ENCODE measurements at places on chromosomes 1 and 21.

DNA sequence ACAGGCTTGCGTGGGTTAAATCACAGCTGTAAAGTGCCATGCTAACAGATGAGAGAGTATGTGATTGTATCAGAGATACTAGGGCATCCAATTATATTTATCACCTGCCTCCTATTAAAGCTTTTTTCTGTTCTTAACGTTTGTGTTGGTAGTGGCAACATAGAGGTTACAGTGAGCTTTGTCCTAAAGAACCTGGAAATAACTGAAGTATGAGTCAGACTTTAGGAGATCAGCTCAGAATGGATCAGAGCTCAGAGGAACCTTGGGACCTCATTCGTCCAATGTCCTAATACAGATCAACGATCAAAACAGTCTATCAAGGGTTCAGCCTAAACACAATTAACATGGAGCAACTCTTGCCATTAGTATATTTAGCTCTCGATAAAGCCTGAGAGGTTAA, 81.0 kb downstream of the RGS7 start:
- DNase-seq: no peak

- no peak for DNase-seq
Observed at GRCh38 chr21:28751176-28751575, 241.5 kb downstream of the LTN1 start.

- no peak for DNase-seq
Observed at GRCh38 chr1:174799136-174799479, 200.6 kb upstream of the CACYBP start.

DNA sequence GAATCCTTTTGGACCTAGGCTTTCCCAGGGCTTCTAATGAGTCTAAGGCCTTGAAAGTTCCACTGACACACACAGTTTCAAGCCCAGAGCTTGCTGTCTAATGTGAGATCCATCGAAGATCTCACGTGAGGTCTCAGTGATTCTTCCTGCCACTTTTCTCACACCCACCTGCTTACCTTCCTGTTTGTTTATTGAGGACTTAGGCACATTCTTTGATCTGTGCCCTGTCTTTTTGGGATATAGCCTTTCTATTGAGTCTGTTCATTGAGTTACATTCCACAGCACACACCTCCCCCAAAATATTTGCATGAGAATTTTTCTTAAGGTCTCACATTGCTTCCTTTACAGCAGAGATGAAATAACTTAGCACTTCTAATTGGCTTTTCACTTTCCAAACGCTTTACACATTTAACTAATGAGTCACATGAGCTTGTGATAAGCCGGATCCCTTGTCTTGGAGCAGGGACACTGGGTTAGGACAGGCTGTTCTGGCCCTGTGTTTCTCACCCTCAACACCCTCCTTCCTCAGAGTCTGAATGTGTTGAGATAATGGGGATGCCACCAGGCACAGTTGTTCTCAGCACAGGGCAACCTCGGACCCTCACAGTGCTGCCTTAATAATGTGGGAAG, 288.3 kb downstream of the TM2D1 start:
- DNase-seq: no peak

- DNase-seq: no peak
Observed at GRCh38 chr1:116176306-116176789, 65.1 kb downstream of the MAB21L3 start.

- DNase-seq: no peak
Observed at GRCh38 chr1:211345719-211346118, 19.1 kb downstream of the TRAF5 start.

DNA sequence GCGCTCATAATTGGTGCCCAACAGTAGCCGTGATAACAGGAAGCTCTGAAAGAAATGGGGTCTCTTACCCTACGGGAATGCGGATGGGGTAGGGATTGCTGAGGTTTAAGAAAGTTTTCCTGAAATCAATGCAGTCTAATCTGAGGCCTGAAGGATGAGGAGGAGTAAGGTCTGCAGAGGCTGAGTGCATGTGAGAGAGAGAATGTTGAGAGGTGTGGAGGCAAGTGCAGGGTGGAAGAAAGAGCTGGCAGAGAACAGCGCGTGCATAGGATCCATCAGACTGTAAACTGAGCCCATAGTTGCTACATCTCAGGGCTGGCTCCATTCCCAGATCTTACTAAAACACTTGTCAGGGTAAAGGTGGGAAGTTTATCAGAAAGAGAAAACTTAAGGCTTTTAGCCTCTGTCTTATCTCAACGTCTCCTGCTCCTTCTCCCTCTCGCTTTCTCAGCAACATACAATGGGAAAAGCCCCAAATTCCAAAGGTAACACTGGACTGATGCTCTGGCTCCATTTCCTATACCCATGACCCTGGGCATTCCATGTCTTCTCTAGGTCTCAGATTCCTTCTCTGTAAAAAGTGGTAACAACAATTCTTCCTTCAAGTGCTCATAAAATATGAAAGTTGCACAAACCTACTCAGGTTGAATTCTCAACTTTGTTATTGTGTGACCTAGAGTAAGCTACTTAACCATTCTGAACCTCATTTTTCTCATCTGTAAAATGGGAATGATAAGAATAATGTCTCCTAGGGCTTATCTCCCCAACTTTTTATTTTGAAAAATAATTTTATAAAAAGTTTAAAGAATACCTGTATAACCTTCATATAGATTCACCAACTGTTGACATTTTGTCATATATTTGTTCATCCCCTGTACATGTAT, 75.2 kb downstream of the SH3GLB1 start:
- no peak for DNase-seq

DNA sequence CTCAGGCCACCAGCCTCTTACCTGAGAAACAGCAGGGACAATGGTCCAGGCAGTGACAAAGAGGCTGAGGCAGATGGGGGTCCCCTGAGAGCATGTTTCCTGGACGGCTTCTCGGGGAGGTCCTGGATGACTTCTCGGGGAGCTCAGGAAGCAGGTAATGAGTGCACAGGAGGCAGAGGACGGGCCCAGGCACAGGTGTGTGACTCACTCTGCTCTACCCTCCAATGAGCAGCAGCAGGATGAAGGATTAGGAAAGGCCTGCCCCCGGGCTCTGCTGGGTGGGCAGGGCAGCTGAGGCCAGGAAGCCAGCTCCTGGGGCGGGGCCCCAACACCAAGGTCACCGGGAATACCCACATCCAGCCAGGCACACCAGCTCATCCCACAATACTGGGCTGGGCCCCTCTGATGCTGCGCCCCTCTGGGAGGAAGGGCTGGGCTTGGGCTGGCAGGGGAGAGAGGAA, 17.2 kb upstream of the PTAFR start:
- DNase-seq: no peak

DNA sequence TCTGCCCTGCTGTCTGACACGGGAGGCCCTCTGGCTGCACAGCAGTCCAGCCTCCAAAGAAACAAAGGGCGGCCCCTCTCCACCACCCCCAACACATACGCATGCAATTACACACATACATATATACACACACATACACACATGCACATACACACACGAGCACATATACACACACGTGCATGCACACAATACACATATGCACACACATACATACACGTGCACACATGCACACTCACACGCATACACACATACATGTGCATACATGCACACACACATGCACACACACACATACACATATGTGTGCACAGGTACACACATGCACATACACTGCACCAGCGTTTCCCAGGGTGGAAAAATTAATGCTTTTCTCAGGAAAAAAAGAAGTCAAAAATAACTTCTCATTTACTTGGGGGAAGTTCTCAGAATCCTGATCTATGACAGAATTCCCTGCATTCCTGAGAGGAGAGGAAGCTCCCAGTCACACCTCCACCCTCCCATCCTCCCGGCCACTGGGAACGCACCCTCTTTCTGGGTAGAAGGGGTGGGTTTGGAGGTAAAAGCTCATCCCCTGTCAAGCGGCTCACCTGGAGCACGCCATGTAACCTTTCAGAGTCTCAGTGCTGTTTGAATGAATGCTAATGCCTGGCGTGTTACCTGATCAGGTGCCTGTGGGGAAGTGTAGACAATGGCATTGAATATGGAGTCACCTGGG, 33.1 kb upstream of the KLHDC7A start:
- no peak for DNase-seq

DNA sequence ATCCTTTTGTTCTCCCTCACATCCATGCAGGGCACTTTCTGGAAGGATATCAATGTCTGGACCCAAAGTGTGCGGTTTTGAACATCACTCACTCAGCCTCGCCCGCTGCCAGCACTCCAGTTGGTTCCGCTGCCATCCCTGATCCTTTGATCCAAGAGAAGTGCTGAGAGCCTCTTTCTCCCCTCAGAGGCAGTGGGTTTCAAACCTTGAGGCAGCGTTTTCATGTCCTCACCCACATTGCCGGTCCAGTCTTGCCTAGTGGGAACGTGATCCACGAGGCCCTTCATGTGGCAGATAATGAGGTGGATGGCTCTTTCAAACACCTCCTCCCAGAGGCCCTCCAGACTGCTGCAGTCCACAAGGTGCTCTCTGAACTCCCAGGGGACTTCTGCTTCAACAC, 122.2 kb downstream of the ACTL8 start:
- no peak for DNase-seq

GRCh38 chr1:242629396-242629795, 104.9 kb upstream of the PLD5 start:
- no peak for DNase-seq

DNA sequence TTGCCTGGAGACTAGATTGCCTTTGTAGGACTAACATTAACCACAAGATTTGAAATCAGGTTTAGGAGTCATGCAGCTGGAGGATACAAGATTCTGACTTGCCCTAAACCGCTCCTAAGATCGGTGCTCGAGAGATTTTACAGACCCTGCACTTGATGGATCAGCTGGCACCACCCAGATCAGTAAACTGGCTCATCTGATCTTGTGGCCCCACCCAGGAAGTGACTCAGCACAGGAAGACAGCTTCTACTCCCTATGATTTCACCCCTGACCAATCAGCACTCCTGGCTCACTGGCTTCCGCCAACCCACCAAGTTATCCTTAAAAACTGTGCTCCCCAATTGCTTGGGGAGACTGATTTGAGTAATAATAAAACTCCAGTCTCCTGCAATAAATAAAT, 876 bp upstream of the CATSPERE start:
- no peak for DNase-seq

- peak; percentile 19 for DNase-seq
Observed at GRCh38 chr1:54099061-54099610, 45.7 kb downstream of the TCEANC2 start.

GRCh38 chr1:34378968-34379856, 202.5 kb downstream of the C1orf94 start:
- no peak for DNase-seq

DNA sequence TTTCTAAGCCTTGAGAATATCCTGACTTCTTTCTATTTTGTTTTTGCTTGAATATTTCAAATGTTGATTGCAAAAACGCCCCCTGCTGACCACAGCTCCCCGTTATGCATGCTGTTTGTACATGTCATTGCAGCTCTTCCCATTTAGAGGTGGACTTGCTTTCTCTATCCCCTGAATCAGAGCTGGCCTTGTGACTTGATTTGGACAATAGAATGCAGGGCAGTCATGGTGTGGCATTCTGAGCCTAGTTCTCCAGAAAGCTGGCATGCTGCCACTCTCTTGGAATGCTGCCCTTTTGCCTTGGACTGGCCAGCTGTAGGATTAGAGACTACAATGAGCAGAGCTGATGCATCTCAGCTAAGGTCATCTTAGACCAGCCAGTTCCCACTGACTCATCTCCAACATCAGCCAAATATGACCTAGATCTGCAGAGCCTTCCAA, 1561.5 kb downstream of the MRPL39 start:
- DNase-seq: peak; percentile 67

DNA sequence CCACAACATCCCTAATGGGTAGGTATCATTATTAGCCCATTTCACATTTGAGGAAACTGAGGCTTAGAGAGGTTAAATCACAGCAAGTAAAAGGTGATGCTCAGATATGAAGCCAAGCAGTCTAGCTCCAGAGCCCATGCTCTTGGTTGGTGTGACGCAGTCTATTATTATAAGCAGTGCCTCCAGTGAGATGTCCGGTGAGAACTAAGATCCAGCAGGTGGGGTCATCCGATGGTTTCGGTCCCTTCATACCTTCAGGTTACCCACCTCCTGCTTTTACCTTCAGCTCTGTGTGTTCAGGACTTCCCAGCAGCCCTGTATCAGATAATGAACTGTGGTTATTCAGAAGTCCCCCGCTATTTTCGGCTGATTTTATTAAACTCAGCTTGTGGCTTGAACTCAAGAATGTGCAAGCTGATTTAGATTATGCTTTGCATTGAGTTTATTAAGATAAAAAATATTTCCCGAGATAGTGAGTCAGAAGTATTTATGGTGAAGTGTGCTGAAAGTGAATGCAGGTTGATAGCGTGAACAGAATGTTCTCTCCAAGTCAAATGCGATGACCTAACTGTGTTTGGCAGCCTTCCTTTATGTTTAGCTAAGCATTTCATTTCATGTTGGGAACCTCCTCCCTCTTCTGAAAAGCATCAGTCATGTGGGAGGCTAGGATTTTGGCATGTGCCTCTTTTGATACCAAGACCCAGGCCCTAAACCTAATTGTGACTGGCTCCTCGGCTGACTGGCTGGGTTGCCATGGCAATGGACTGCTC, 160.9 kb upstream of the UBE2U start:
- peak; percentile 66 for DNase-seq

- DNase-seq: no peak
Observed at GRCh38 chr1:108878160-108878469, 1.3 kb downstream of the GPSM2 start.

DNA sequence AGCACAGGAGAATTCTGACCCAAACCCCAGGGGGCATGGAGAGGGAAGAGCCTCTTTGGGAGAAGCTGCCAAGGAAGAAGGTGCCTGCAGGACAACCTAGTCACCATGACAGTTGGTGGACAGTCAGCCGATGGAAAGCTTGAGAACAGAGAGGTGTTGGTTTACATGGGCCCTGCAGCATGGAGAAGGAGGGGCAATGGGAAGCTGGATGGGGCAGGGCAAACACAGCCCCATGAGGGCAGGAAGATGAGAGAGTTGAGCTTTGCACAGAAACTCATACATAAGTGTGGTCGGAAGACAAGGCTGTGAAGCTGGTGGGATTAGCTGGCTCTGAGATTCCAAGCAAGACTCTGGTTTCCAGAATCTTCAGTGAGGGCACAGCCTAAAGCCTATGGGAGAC, 6.6 kb upstream of the SLC5A9 start:
- no peak for DNase-seq

DNA sequence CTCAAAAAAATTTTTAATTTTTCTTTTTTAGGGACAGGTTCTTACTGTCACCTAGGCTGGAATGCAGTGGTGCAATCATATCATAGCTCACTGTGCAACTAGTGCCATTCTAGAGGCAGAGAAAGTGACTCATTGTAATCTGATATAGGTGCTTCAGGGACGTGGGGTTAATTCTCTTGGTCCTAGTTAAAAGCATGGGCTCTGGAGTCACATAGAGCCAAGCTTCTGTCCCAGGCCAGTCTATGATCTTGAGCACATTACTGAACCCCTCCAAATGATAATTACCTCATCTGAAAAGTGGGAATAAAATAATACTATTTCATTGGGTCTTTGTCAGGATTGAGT, 1.1 kb upstream of the ADIPOR1 start:
- DNase-seq: no peak

DNA sequence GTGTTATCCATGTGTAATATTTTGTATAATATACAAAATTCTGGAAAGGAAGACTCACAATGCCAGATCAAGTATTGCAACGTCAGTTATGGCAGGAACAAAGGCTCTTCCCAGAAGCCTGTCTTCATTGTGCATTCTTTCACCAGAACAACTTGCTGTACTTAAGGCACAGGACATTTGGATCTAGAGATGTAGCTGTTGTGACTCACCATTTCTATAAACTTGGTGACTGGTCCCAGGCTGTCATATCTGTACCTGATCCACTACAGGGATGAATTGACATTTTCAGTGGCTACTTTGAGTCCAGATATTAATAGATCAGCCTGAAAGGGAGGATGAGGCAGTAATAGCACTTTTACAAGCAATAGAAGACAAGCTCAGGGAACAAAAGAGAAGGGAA, 299.8 kb downstream of the DISC1 start:
- DNase-seq: no peak

- no peak for DNase-seq
Observed at GRCh38 chr1:2912424-2913061, 108.7 kb upstream of the ACTRT2 start.

All from hindlimb muscle (tissue), 1 donor.